Stimulated activated CD4-positive, alpha-beta T cell treated with anti-CD3 and anti-CD28 coated beads, Interleukin-15, amount 100 ng/mL, for 24 hours (primary cell): ENCODE measurements at places on chromosomes 16 and 17.

GRCh38 chr17:36931697-36932382 lies 5.4 kb upstream of the LHX1 start:
- no peak for DNase-seq

GRCh38 chr16:13708347-13709120 lies 211.4 kb upstream of the ERCC4 start:
- no peak for DNase-seq

GRCh38 chr17:76547183-76547641 lies 7.4 kb downstream of the PRCD start:
- peak; percentile 65 for DNase-seq

DNA sequence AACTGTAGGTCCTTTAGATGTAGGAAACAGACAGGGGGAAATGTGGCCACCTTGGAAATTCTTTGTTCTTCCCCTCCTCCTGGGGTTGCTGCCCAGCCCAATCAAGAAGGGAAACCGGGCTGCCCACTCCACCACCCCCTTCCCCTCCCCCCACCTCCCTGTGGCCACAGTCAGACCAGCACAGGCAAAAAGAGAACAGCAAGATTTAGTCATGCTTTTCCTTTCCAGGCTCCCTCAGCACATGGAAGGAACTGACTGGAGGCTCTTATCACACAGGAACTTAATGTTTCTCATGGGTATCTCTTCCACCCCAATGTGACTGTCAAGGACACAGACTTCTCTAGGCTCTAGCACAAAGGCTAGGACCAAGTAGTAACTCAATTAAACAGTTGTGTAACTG lies 3.0 kb upstream of the CCL1 start:
- DNase-seq: no peak

DNA sequence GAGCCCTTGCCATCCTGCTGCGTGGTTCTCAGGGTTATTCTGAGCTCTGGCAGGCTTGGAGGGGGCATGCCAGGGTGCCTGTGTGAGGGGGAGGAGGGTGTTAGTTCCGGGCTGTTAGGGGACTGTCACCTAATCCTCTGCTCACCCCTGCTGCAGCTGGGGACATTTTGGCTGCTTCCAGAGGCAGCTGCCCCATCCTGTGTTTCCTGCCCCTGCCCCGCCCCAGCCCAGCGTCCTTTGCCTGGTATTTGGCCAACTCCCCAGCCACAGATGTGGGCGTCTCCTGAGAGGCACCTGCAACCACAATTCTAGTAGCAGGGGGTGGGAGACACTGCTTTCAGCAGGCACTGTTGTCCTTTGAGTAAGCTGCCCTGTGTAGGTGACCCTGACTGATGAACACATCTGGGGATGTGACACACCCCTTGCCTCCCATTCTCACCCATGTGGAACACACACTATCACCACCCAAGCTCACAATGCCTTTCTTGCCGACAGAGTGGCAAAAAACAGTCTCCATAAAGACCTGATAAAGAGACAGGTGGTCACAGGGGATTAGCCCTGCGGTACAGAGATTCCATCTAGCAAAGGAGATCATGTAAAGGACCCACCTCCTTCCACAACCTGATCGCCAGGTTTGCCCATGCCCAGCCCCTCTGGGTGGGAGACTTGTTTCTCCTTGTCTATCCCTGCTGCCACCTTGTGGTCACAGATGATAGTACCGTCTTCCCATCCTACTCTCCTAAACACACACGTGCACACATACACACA lies at the start of gene CHRNE:
Gene CHRNE, minus strand, starts transcription at position 48 of the 768 bp plus-strand sequence. Its CDS starts 35 bp downstream, at position 13.
- DNase-seq: peak; percentile 88

- peak; percentile 80 for DNase-seq
These were observed 11.5 kb downstream of the CCL16 start for GRCh38 chr17:35969558-35970380.

- DNase-seq: peak; percentile 47
These were observed 2.2 kb downstream of the NR1D1 start for GRCh38 chr17:40097931-40098845.

- DNase-seq: no peak
These were observed 38.4 kb upstream of the XYLT1 start for GRCh38 chr16:17509194-17509593.

DNA sequence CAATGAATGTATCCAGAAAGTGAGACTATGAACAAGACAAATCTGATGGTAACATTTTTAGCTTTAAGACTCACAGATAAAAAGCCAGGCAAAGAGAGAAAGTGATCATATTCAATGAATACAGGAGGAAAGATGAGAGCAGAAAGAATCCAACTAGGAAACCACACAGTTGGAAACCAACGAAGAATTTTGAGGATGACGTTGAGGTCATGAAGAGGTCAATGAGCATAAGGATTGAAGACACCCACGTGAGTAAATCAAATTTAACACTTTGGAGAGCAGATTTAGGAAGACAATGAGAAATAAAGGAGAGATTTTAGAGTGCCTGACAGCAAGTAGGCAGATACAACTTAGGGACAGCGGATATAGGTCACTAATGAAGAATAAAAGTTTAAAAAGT lies 948.1 kb downstream of the KCNJ2 start:
- no peak for DNase-seq

- DNase-seq: no peak
These were observed 12.6 kb upstream of the MRPL38 start for GRCh38 chr17:75917141-75917916.

- no peak for DNase-seq
These were observed 1.6 kb upstream of the CDH16 start for GRCh38 chr16:66920299-66920590.

DNA sequence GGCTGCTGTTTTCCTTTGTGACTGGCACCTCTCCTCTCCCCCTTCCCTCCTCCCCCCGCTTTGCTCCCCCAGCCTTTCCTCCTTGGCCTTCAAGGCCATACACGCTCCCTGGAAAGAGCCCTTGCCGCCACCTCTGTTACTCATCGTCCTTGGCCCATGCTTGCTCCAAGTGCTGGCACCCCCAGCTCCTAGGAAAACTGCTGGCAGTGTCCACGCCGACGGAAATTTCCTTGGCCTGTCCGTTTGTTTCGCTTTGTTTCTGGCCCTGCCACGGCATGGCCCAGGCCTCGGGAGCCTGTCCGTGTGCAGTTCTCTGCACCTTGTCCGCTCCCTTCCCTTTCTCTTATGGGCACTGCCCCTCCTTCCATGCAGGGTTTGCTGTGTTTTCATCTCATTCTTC lies 18.0 kb downstream of the CA5A start:
- no peak for DNase-seq

DNA sequence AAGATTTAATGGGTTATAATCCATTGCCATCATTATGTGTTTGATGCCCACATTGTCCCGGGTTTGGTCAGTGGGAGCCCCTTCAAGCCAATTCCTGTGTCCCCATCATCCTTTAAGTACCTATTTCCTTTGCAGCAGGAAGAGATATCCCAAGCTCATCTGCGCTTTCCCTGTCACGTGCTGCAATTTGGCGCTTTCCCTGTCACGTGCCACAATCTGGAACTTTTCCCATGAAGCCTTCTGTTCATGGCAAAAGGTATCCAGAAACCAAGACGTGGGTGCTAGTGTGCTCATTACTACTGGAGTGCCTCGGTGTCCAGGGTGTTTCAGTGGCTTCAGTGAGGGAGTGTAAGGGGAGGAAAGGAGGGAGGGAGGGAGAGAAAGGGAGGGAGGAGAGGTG lies 168.5 kb downstream of the NPIPB11 start:
- DNase-seq: no peak

DNA sequence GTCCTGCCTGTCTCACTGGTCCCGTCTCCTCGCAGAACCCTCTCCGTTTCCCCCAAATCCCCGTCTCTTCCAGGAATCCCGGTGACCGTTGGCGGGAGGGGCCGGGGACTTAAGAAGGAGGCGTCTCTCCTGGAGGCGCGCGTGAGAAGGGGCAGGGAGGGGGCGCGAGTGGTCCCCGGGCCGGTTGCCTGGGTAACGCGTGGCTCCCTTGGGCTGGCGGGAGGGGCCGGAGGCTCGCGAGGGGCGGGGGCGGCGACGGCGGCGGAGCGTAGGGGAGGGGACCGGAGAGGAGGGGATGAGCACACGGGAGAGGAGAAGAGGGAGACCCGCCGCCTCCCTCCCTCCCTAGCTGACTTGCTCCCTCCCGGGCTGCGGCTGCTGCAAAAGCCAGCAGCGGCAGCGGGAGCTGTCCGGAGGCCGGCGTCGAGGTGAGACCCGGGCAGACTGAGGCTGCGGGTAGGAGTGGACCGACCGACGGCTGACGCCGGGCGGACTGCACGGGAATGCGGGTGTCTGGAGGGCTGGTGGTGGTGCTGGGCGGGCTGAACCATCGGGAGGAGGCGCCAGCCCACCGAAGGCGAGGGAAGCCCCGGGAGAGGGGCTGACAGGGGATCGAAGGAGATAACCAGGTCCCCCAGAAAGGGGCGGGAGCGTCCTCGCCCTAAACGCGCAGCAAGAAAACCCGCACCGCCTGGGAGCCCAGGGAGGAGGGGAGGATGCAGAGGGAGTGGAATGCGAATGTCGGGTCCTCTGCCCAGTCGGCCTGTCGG lies at the start of gene PRRT2:
Gene PRRT2, plus strand, starts transcription at position 298 of the 770 bp plus-strand sequence. CDS start 862 bp downstream, outside the sequence.
- peak; percentile 75 for DNase-seq

- no peak for DNase-seq
These were observed 24.5 kb downstream of the ABCC3 start for GRCh38 chr17:50659179-50659578.

GRCh38 chr16:1367486-1368174 lies 15.9 kb downstream of the GNPTG start:
- no peak for DNase-seq

- DNase-seq: no peak
These were observed 308.5 kb upstream of the TBX2 start for GRCh38 chr17:61091096-61091495.

- DNase-seq: no peak
These were observed 320.0 kb downstream of the HAPSTR1 start for GRCh38 chr16:9411426-9411825.

DNA sequence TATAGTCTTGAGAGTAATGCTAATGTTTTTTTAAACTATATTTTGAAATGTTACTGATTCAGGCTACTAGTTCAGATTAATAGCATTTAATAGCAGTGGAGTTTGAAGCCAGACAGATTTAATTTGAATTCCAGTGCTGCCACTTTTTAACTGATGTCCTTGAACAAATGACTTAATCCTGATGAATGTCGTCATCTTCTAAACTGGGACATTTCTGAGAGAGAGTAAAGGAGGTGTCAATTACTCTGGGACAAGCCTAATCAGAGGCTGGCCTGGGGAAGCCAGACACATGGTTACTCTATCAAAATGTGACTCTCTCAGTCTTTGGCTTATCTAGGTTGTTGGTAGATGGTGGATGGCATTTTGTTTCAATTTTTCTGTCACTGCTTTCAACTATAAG lies 246.7 kb downstream of the HS3ST3A1 start:
- no peak for DNase-seq

DNA sequence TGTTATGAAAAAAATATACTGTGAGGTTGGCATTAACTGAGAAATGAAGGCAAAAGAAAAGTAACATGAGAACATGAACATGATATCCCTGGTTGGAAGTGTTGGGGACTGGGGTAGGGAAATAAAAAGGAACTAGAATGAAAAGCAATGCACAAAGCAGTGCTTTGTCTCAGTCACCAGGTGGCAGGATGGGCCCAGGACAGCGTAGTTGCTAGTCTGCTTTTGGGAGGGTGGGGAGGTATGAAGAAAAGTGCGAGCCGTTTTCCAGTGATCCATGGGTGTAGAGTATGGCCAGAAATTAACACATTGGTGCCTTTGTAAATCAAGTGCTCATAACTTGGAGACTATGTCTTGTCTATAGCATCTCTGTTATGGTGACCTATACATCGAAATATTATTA lies 662.5 kb upstream of the SALL1 start:
- no peak for DNase-seq
